ENCODE measurements at places on chromosomes 4 and X.

DNA sequence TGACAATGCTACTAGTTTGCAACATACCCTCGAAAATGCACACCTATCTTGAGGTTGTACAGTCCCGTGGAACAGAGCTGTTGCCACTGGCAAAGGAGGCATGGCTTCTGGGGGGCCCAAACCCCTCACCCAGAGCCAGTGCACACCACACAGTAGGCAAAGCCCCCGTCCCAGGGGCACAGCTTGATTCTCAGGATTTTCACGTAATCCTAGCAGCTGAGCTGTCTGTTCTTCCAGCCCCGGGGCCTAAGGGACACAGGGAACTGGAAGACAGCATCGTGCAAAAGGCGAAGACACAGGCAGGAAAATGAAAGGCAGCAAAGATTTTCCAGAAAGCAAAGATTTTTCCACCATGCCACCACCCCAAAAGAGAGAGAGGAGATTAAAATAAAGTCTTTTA lies 77.2 kb downstream of the JAKMIP1 start:
- DNase-seq = no peak

DNA sequence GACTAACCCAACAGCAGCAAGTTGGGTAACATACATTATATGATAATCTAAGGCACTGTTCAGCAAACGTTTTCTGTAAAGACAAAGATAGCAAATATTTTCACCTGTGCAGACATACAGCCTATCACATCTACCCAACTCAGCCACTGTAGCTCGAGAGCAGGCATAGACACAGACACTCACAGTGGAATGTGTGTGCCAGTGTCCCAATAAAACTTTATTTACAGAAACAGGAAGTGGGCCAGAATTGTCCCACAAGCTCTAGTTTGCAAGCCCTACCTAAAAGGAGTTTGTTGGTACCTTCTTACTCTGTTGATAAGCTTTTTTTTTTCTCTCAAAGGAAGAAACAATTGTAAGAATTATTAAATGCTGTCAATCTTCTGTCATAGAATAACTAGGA lies 11.9 kb upstream of the FAM9A start:
- no peak for DNase-seq

- DNase-seq = no peak
Measured at GRCh38 chrX:47877327-47877726, 40.6 kb downstream of the ZNF81 start.

DNA sequence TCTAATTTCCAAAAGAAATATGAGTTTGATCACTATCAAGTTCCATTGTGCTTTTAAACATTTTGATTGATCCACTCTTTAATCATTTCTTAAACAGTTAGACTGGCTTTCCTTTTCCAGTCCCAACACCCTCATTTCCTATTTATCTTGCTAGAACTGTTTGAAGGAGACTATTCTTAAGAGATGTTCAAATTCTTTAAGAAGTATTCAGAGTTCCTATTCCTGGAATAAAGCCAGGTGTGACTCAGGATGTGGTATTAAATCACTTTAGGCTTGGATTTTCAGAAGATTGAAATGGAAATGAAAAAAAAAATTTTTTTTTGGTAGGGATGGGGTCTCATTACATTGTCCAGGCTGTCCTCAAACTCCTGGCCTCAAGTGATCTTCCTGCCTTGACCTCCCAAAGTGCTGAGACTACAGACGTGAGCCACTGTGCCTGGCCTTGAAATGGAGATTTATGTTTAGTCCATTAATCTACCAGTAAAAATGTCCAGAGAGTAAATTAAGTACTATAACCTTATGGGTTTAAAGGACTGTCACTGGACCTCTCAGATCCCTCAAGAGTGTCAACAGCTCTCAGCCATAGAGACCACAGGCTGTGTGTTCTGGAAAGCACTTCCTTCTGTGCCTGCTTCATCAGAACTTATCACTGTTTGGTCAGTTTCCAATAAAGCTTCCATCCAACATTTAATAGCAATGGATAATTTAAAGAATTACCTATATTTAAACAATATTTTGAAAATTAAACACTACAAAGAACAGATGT lies 90.7 kb downstream of the CDS1 start:
- DNase-seq = no peak

DNA sequence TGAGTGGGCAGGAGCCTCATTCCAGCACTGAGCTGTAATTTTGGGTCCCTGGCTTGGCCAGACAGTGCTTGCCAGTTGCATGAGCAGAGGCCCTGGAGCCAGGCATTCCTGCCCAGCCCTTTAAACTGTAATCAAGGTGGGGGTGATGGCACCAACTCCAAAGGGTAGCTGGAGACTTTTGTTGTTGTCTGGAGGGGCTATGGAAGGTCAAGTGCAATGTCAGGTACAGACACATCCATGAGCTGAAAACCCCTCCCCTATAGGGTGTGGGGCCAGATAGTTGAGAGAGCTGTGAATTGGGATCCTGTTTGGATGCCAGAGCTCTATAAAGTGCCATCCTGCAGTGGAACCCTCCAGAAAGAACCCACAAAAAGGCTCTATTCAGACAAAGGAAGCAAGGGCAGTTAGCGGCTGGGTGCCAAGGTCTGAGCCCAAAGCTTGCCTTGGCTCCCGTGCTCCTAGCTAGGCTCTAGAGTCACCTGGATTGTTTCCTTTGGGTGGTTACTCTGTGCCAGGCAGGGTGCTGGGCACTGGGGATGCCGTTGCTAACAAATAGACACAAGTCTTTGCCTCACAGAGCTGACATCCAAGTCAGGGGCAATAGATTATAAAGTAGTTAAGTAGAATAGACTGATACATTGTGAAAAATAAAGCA lies 163.0 kb downstream of the EFNB1 start:
- DNase-seq = no peak

GRCh38 chr4:185915817-185916216 lies 103.8 kb upstream of the SORBS2 start:
- no peak for DNase-seq

- DNase-seq = no peak
Measured at GRCh38 chr4:125368671-125369081, 53.9 kb downstream of the FAT4 start.

GRCh38 chr4:150255610-150256224 lies 177.5 kb downstream of the DCLK2 start:
- no peak for DNase-seq

GRCh38 chrX:72026341-72027023 lies 105.2 kb downstream of the RTL5 start:
- DNase-seq = no peak

- no peak for DNase-seq
Measured at GRCh38 chr4:176538217-176538925, 218.6 kb downstream of the SPCS3 start.

GRCh38 chr4:141913928-141914327 lies 277.5 kb downstream of the IL15 start:
- no peak for DNase-seq
